Osteocyte (in vitro differentiated cells): ENCODE measurements at places on chromosomes 3 and 15. TPM values are rescaled to one million over a fixed set of nuclear protein-coding genes. Genes with fewer than 3 reads are reported as not detected.

Gene ROPN1
- not detected in 2 replicates for total RNA-seq

DNA sequence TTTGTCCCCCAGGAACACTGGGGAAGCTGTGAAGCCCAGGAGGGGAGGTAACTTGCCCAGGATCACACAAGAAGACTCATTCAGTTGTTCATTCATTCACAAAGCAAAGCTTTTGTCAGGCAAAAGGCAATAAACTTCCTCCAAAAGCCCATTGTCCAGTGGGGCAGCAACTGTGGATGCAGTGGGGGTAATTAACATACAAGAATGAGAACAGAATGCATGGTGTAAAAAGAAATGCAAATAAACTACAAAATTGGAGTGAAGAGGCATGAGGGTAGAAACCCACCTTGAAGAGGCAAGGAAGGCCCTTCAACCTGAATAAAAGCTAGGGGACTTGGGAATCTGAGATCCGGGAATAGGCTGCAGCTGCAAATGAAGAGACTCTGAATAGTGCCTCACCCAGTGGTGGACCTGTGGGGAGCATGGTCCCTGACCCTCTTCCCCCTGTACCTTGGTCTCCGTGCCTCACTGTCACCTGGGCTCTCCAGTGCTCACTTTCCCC is 363.6 kb downstream of the CLSTN2 start:
- H3K4me1 ChIP-seq, result peaks cover 11% of the 10 kb centered on the region
- no peak for DNase-seq
- no peak overlapping the region for H3K4me3 ChIP-seq

Gene TEX264
- total RNA-seq, result 63.0 and 65.2 TPM in 2 replicates

- no peak overlapping the region for H3K4me3 ChIP-seq
- H3K27me3 ChIP-seq, result peaks cover 19% of the 10 kb centered on the region
- H3K36me3 ChIP-seq, result no peaks in the 10 kb centered on the region
- no peak for DNase-seq
- H3K4me1 ChIP-seq, result peaks cover 6% of the 10 kb centered on the region
- H3K27ac ChIP-seq, result no peak overlapping the region
These were observed 6.2 kb downstream of the DUOXA2 start for GRCh38 chr15:45120081-45120972.

GRCh38 chr3:13895155-13896105 is 15.6 kb upstream of the WNT7A start:
- no peaks in the 10 kb centered on the region for H3K36me3 ChIP-seq
- peaks cover 9% of the 10 kb centered on the region for H3K27me3 ChIP-seq
- H3K4me3 ChIP-seq, result peak overlapping the region; percentile 90
- H3K27ac ChIP-seq, result peak overlapping the region; percentile 70
- H3K4me1 ChIP-seq, result peaks cover 9% of the 10 kb centered on the region

Gene TPRG1
- total RNA-seq, result 0.46 and 1.6 TPM in 2 replicates

GRCh38 chr15:41891226-41891625 is 2.6 kb downstream of the SPTBN5 start:
- H3K27me3 ChIP-seq, result no peaks in the 10 kb centered on the region
- no peaks in the 10 kb centered on the region for H3K36me3 ChIP-seq
- no peak for DNase-seq
- H3K27ac ChIP-seq, result no peak overlapping the region

- no peak for DNase-seq
- H3K27ac ChIP-seq, result peak overlapping the region; percentile 97
- peaks cover 14% of the 10 kb centered on the region for H3K4me1 ChIP-seq
These were observed 100.6 kb upstream of the IGF1R start for GRCh38 chr15:98547741-98548138.

GRCh38 chr3:53780806-53781205 is 65.4 kb downstream of the CHDH start:
- peaks cover 18% of the 10 kb centered on the region for H3K27me3 ChIP-seq
- H3K36me3 ChIP-seq, result no peaks in the 10 kb centered on the region
- no peak overlapping the region for H3K27ac ChIP-seq
- peaks cover 6% of the 10 kb centered on the region for H3K4me1 ChIP-seq

Gene BCL2A1
- total RNA-seq, result not detected in 2 replicates

- H3K4me1 ChIP-seq, result peaks cover 7% of the 10 kb centered on the region
- no peak overlapping the region for H3K27ac ChIP-seq
- DNase-seq, result no peak
- H3K27me3 ChIP-seq, result no peaks in the 10 kb centered on the region
- H3K36me3 ChIP-seq, result no peaks in the 10 kb centered on the region
These were observed 59.5 kb downstream of the CPA3 start for GRCh38 chr3:148924562-148924961.
